ENCODE measurements at places on chromosomes 1 and 21.
A peak's percentile ranks its signal among the peaks of the same experiment; 100 is the strongest.

DNA sequence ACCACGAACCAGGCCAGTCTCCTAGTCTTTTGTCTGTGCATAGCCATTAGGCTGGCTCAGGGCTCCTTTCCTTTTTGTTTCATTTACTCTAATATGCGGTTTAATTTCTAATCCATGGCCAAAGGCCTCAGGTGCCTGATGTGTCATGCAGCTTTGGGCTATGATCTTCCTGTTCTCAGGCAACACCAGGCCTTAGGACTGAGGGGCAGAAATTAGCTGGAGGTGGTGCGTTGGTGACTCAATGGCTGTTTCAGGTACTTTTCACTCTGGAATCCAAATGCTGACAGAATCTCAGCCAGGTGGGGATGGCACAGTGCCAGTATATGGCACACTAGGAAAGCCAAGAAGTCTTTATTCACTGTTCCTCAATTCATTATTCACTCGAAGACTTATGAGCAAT is 105.3 kb downstream of the CACNA1E start:
- DNase-seq: no peak

DNA sequence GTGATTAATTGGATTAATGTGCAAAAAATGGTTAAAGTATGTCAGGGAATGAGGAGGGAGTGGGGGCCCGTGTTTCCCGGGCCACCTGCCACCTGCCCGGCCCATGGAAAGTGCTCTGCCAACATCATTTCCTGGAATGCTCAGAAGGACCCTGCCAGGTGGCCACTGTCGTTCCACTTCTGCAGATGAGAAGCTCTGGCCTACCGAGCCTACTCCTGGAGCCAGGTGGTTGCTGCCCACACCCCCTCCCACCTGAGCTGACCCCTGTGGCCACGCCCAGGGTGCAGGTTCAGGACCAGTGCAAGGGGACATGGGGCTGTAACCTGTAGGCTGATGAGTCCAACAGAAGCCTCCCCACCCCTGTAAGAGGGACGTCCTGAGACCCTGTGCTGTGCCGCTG is 99.7 kb downstream of the PRDM16 start:
- no peak for DNase-seq

DNA sequence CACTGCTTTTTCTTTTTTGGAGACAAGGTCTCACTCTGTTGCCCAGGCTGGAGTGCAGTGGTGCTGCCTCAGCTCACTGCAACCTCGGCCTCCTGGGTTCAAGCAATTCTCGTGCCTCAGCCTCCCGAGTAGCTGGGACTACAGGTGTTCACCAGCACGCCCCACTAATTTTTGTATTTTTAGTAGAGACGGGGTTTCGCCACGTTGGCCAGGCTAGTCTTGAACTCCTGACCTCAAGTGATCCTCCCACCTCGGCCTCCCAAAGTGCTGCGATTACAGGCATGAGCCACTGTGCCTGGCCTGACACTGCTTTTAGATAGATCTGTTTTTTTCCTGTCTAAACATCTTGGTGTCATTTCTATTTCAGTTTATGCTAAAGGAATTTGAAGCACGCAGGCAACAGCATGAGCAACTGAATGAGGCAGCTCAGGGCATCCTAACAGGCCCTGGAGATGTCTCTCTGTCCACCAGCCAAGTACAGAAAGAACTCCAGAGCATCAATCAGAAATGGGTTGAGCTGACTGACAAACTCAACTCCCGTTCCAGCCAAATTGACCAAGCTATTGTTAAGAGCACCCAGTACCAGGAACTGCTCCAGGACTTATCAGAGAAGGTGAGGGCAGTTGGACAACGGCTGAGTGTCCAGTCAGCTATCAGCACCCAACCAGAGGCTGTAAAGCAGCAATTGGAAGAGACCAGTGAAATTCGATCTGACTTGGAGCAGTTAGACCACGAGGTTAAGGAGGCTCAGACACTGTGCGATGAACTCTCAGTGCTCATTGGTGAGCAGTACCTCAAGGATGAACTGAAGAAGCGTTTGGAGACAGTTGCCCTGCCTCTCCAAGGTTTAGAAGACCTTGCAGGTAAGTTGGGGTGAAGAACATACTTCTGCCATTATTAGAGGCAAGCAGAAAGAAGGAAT is 106.1 kb upstream of the BMP8A start:
- DNase-seq: no peak

DNA sequence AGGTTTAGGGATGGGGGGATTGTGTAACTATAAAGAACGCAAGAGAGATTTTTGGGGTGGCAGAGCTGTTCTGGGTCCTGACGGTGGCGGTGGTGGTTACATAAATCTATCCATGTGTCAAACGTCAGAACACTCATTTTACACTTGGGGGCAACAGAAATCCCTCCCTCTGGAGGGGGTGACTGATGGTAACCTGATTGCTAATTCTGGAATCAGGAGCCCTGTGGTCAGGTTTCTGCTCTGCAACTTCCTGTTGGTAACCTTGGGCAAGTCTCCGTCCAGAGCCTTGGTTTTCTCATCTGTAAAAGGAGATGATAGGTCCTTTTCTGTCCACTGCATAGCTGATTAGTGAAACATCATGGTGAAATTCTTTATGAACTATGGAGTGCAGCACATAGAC is 40.9 kb downstream of the ALPL start:
- no peak for DNase-seq

- no peak for DNase-seq
Measured at GRCh38 chr1:100455478-100456072, 82.4 kb upstream of the GPR88 start.

DNA sequence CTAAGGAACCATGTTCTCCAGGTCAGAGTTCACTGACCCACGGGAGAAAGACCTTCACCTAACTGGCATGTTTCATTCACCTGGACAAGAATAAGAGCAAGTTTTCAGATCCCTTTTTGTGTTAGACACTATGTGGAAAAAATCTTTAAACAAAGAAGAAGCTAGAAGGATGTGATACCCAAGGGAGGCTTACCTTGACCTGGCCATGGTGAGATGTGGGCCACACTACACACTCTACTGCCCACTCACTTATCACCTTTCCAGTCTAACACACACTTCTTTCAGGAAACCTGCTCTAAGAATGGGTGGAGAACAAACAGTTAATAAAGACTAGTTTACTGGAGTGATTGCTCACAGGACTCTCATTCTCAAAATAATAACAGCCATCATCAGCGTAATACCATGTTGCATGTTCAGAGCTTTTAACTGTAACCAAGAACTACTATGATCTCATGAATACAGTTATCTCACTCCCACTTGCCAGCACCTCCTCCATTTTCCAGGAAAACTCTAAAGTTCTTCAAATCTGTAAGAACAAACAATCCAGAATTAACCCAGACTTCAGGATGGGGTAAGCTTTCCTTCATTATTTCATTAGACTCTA is 1.4 kb downstream of the RGS8 start:
- DNase-seq: no peak

DNA sequence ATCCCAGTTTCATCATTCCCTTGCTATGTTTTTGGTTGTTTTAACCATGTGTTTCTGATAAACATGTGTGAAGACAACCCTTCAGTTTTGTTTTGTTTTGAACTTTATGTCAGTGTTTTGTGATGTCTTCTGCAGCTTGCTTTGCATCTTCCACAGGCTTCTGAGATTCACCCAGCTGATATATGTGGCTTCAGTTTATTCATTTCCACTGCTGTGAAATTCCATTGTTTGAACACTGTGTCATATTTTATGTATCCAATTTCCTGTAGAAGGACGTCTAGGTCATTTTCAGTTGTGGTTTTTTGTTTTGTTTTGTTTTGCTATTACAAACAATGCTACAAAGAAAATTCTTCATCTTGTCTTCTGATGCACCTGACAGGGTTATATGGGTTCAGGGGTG is 27.2 kb upstream of the SLC26A9 start:
- no peak for DNase-seq

- DNase-seq: no peak
Measured at GRCh38 chr1:230857077-230857476, 11.2 kb downstream of the C1orf198 start.

GRCh38 chr1:6278263-6278662 is 17.4 kb upstream of the GPR153 start:
- DNase-seq: no peak

DNA sequence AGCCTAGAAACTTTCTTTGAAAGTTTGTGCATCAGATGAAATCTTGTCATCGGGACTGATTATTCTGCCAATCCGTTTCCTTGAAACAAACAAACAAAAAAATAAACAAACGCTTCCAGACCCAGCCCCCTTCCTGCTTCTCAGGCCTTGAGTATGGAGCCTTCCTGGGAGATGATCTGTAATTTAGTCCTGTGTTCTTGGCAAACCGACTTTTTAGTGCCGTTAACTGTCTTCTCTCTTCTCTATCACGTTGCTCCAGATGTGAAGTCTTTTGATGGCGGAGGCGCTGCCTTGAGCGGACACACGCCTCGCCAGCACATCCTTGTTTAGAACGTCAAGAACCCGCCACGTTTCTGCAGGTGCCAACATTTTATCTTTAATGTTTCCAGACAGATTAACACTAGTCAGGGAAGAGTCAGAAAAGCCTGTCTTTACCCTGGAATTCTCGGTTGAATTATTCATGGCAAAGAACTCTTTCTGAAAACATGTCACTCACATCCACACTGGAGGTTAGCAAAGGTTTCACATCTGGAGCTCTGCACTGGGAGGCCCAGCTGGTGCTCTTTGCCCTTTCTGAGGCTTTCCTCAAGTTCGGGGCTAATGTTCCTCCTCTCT is 265.7 kb upstream of the C1orf174 start:
- no peak for DNase-seq

GRCh38 chr1:41658431-41659158 is 174.1 kb upstream of the EDN2 start:
- no peak for DNase-seq

- no peak for DNase-seq
Measured at GRCh38 chr21:35674895-35675470, 385.3 kb downstream of the SETD4 start.

- DNase-seq: peak; percentile 42
Measured at GRCh38 chr1:24705260-24706073, 39.8 kb upstream of the CLIC4 start.

DNA sequence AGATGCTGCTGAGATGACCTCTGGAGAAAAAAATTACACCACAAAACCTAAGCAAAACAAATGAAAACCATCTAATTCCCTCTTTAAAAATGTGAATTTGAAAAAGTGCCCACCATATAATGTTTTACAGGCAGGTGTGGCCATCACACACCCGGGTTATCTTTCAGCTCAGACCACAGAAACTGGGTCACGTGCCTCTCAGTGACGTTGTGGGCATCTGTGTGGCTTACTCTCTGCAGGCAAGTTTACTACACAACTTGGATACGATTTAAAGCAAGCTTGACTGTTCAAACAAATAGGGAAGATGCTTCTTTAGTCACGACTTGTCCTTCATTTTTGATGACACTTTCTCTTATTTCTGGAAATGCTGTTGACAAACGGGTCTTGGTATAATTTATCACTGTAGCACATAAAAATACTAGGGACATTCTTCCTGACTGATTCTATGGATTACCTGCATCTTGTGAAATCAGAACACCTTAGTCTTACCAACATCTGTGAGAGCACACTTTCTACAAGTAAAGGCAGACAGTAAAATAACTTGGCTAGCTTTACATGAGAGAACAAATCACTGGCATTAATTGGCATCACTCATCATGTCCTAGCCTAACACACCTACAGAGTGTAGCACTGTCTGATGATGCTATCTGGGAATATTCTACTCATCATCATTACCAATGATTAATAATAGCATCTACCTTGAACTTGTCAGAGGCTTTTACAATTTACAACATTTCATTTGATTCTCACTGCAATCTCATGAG is 89.3 kb upstream of the EDEM3 start:
- DNase-seq: peak; percentile 23

DNA sequence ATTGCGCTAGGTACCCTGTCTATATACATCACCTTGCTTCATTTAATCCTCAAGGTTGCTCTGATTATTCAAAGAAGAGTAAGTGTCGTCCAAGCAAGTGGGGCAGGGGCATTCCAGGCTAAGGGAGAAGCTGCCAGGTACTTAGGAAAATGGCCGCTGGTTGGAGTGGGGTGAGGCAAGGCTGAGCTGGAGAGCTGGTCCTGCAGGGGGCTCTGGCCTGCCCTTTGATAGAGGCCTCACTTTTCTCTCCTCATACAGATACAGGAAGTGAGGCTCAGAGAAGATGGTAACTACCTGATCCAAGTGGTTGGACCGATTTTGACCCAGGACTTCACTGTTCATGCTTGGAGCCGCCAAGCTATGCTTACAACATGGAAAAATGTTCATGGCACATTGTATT is 86.9 kb upstream of the ZBTB40 start:
- no peak for DNase-seq

DNA sequence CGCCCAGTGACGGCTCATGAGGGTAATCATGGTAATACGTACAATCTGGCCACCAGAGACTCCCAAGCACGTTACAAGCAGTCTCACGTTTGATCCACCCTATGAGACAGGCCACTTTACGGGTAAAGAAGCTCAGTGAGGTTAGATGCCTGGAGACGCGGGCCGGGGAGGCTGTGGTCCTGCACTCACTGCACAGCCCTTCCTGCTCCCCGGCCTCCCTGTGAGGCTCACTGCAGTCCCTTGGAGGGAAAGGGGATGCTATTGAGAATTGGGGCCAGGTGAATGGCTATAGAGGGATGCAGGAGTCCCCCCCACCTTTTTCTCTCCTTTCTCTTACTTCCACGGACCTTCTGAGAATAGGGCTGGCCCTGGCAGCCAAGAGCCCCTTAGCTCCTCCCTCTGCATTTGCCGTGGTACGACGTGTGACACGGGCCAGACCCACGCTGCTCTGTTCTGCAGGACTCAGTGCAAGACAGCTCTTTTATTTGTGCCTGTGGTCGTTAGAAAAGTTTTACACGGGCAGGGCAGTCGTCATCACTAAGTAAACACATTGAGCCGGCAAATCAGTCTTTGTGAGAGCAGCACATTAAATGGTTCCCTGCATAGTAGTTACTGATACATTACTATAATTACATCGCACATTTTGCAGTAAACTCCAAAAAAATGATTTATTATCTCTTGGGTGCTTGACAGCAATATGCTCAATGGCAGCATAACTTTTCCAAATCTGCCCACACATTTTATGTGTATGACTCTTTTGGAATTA is 18.8 kb downstream of the KIF26B start:
- no peak for DNase-seq

DNA sequence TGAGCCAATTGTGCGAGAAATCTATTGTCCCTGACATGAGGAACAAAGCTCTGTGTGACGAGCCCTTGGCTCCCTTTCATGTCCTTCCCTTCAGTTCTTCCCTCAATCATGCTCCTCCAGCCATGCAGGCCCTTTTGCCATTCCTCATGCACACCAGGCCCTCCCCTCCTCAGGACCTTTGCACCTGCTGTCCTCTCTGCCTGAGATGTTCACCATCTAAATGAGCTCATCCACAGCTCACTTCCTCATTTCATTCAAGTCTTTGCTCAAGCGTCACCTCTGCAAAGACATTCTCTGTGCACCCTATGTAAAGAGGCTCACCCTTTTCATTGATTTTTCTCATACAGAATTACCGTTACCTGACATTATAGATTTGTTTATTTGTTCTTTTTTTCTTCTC is 43.7 kb downstream of the C8B start:
- no peak for DNase-seq
